Activated CD4-positive, alpha-beta T cell treated with anti-CD3 and anti-CD28 coated beads for 48 hours (primary cell): ENCODE measurements at places on chromosomes 2 and 18.

GRCh38 chr18:26756556-26756955 is 109.0 kb downstream of the AQP4 start:
- DNase-seq = no peak

DNA sequence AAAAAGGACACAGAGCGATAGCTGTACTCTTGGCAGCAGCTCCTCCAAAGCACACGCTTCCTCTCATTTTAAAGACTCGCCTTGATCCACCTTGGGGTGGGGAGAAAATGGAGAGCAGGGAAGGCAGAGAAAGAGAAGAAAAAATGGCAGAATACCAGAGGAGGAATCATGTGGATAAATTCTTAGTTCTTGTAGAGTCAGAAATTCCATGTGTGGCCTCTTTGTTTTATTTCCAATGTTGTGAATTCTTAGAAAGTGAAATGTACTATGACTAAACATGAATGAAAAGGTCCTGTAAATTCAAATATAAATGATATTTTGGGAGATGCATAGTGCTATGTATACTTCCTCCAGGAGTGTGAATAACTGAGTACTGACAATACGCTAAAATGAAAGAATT is 89.7 kb upstream of the SESTD1 start:
- no peak for DNase-seq

GRCh38 chr2:235666213-235666781 is 172.5 kb downstream of the AGAP1 start:
- DNase-seq = no peak

GRCh38 chr2:218281449-218281848 is 10.9 kb downstream of the TMBIM1 start:
- DNase-seq = no peak

DNA sequence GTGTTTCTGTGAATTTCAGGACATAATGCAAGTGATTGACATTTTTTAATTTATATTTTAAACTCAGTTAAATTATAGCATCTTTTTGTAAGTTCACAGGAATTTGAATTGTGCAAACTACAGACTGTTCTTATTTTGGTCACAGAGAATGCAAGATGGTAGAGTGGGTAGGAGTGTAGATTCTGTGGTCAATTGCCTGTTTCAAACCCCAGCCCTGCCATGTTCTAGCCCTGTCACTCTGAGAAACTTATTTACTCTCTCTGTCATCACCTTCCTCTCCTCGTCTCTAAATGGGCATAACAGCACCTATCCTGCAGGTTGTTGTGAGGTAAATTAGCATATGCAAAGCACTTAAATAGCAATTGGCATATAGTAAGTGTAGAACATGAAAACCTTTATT is 879.8 kb downstream of the CPS1 start:
- DNase-seq = no peak

DNA sequence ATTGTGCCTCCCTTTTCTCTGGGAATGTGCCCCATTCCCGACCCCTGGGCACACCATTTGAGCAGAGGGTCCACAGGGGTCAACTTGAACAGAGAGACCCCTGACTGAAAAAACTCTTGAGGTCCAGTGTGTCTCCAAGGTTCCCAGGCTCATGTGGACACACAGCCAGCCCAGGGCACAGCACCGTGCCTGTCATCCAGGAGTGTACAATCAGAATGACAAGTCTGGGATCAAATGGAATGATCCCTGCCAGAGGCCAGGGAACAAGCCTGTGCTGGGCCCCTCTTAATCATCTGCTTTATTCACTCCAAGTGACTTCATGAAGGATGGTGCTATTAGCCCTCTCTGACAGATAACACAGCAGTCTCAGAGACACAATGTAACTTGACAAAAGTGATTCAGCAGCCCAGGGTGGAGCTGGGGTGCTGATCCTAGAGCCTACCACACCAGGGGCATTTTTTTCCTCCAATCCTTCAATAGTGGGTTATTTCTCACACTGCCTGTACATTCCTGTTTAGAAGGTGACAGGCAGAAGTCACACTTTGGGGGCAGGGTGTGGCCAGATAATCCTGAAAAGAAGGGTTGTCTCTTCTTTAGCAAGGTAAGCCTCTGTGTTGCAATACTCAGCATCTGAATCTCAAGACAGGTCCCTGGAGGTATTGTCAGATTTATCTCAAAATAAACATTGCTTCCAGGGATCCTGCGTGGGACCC is 84.0 kb upstream of the TMEM200C start:
- no peak for DNase-seq
